Activated T-cell treated with anti-CD3 and anti-CD28 coated beads for 4 hours (primary cell): ENCODE measurements at places on chromosomes 4 and X.

GRCh38 chr4:121370729-121371325 is 10.0 kb downstream of the QRFPR start:
- DNase-seq, result peak; percentile 19

GRCh38 chrX:66200050-66200664 is 36.1 kb downstream of the HEPH start:
- no peak for DNase-seq

GRCh38 chr4:169925678-169926077 is 100.5 kb downstream of the MFAP3L start:
- DNase-seq, result no peak

- DNase-seq, result peak; percentile 40
These were observed 545 bp downstream of the DOCK11 start for GRCh38 chrX:118495958-118496762.

DNA sequence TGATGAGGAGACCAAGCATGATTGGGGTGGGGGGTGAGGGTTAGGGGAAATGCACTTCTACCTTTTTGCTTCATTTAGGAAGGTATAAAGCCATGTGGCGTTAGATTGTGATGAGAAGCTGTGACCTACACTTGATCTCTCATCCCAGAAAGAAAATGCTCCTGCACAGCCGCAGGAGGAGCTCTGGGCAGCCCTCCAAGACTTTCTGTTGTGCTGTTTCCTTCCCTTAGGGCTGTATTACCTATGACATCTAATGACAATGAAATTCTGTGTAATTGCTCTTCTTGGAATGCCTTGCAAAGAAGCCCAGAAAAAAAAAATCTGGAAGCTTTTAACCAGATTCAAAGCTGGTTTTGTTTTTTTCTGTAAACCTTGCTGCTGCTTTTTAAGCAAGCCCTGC is 13.4 kb downstream of the PRPS2 start:
- no peak for DNase-seq

DNA sequence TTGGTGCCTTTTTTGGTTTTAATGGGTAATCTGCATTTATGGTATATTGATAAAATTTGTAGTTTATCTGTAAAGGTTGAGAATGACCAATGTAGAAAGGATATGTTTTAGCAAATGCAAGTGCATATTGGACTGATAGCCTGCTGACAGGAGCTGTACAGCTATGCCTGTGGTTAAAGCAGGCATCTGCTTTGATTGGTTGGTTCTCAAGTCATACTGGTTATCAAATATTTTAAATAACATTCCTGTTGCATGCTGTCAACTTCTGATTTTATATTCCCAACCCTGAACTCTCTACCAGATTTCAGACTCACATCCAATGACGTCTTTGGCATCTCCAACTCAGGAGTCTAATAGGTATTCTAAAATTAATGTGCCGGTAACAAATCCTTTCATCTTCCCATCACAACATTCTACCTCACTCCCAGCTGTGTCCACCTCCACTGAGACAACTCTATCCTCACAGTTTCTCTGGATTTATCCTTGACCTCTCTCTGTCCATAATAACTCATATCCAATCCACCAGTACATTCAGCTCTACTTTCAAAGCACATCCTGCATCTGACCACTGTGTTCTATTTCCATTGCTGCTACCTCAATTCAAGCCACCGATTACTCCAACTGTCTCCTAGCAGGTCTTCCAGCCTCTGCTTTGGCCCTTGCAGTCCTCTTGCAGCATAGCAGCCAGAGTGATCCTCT is 125.7 kb downstream of the CAMK2D start:
- DNase-seq, result no peak

- DNase-seq, result no peak
These were observed 29.4 kb downstream of the SNX25 start for GRCh38 chr4:185238750-185239149.

DNA sequence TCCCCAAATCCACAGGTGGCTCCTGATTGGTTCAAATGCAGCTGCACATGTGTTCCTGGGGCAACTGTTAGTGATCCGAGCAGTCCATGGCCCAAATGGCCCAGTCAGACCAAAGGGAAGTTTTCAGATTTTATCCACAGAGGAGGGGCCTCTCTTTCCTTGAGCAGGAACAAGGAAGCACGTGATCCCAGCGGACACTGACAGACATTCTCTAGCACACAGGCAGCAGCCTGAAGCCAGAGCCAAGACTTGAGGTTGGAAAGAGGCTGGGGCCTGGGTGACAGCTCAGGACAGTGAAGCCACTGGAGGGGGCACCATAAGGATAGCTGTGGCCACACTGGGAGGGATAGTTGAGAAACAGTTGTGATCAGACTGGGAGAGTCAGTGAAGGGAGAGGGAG is 3.5 kb upstream of the ZFP92 start:
- DNase-seq, result no peak

- DNase-seq, result no peak
These were observed 29.2 kb downstream of the SULT1B1 start for GRCh38 chr4:69731241-69731640.

DNA sequence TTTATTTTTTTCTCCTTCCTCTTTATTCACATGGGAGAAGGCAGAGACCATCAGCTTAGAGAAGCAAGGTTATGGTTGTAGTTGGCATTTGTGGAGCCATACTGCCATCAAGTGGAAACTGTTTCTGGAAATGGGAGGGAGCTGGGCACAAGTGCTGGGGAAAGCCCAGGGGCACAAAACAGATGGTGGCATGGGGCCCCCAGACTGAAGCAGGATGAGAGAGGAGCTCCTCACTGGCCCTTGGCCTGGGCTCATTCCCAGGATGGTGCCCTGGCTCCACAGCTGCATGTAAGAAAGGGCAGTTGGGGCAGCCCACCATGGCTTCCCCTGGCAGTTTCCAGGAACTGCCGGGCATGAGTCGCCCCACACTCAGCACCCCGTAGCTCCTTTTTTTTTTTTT is 59.2 kb downstream of the NBDY start:
- no peak for DNase-seq

GRCh38 chrX:119427024-119427794 is 28.1 kb downstream of the SLC25A43 start:
- no peak for DNase-seq
